ENCODE measurements at places on chromosomes 16 and 17. TPM values are rescaled to one million over a fixed set of nuclear protein-coding genes. Genes with fewer than 3 reads are reported as not detected.

Gene LRRC37A
- 0.84 TPM for polyA plus RNA-seq

GRCh38 chr16:48365025-48365600, 20.1 kb downstream of the SIAH1 start:
- H3K27ac ChIP-seq = peak overlapping the region; percentile 89
- no peak for DNase-seq
- no peaks in the 10 kb centered on the region for H3K27me3 ChIP-seq
- peak overlapping the region; percentile 62 for H3K4me3 ChIP-seq

DNA sequence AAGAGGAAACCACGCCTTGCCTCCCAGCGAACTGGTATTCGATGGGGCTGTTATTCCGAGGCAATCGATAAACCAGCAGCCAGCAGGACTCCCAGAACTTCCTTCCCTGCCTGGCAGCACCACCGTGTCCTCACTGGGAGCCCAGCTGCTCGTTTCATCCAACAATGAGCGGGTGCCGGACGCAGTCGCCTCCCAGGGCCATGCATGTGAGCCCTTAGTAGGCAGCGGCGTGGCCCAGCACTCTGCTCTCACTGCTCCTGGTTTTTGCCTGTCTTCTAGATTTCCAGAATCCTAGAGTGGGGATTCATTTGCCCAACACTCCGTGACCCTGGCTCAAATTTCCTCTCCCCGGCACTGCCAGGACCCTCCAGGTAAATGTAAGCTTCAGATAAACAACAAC, 29.1 kb upstream of the RASD1 start:
- H3K4me3 ChIP-seq = no peak overlapping the region
- DNase-seq = no peak
- no peaks in the 10 kb centered on the region for H3K36me3 ChIP-seq
- no peak overlapping the region for H3K27ac ChIP-seq
- H3K27me3 ChIP-seq = no peaks in the 10 kb centered on the region

DNA sequence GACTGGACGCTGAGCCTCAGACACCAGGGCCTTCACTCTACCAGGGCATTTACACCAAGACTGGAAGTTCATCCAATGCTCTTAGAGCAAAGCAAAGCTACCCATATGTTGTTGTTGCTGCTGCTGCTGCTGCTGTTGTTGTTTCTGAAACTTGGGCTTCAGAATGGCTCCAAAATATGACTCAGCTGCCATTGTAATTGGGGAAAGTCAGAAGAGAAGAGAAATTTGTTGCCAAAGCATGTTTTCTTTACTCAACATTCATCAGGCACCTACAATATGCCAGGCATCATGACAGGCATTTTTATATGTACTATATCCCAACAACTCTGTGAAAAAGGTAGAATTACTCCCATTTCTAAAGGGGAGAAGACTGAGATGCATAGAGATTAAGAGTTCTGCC, 11.9 kb downstream of the KRT32 start:
- DNase-seq = no peak
- no peaks in the 10 kb centered on the region for H3K4me1 ChIP-seq
- no peak overlapping the region for H3K4me3 ChIP-seq
- no peaks in the 10 kb centered on the region for H3K36me3 ChIP-seq

Gene NTN3
- 0.08 TPM for polyA plus RNA-seq

DNA sequence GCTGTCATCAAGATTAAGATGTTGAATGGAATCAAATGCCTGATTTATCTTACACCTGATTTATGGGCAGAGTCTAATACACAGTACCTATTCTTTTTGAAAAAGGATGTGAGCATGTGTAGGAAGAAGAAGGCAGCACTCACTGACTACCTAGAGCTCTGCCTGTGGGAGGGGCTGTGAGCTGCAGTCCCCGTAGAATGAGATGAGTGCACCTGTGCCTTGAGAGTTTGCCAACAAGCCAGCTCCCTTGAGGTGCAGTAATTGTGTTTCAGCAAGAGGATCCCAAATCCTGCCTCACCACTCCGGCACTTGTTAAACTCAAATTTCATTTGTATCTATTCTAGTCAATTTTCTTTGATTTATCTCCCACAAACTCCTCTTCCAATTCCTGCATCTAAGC, 46.0 kb downstream of the CDH11 start:
- H3K36me3 ChIP-seq = no peaks in the 10 kb centered on the region
- H3K27me3 ChIP-seq = no peaks in the 10 kb centered on the region
- DNase-seq = no peak
- no peak overlapping the region for H3K27ac ChIP-seq
- no peak overlapping the region for H3K4me3 ChIP-seq

Gene CDRT15L2
- not detected for polyA plus RNA-seq

Gene HS3ST4
- not detected for polyA plus RNA-seq

- H3K36me3 ChIP-seq = peaks cover 2% of the 10 kb centered on the region
- DNase-seq = no peak
- no peak overlapping the region for H3K27ac ChIP-seq
- no peak overlapping the region for H3K4me3 ChIP-seq
- H3K27me3 ChIP-seq = no peaks in the 10 kb centered on the region
These were observed 168.8 kb upstream of the CHMP6 start for GRCh38 chr17:80822700-80823410.

Gene GCGR
- polyA plus RNA-seq = not detected

DNA sequence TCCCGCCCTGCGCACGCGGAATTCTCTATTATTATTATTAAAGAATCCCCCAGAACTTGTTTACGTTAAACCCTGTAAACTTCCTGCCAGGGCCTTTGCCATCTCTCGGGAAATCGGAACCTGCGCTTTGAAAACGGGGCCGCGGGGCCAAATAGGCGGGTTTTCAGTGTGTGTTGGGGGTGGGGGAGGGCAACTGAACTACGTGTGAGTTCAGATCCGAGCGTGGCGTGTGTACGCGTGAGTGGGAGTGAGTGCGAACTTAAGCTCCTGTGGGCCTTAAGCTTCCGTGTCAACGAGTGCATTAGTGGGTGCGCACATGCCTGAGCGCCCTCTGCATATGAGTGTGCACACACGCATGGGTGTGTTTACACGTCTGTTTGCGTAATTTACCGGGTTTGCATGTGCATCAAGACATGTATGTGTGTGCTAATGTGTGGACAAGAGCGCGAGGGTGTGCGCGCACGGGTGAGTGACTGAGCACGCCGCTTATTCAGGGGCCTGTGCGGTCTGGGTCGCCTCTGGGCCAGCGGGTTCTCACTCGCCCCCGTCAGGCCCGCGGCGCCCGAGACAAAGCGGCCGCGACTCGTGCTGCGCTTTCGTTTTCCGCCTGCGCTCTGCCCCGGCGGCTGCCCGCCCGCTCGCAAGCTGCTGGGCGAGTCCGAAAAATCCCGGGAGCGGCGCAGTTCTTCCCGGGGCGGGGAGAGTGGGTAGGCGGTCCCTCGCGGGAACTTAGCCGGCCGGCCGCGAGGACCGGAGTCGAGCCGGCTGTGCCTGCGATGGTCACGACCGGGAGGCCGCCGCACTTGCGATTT, 1.2 kb upstream of the FOXF1 start:
- H3K4me3 ChIP-seq = peak overlapping the region; percentile 87
- peaks cover 20% of the 10 kb centered on the region for H3K36me3 ChIP-seq
- DNase-seq = peak; percentile 90
- peaks cover 11% of the 10 kb centered on the region for H3K4me1 ChIP-seq
- no peaks in the 10 kb centered on the region for H3K27me3 ChIP-seq

GRCh38 chr16:65318138-65318537, 196.3 kb upstream of the CDH11 start:
- no peaks in the 10 kb centered on the region for H3K27me3 ChIP-seq
- H3K27ac ChIP-seq = no peak overlapping the region
- H3K4me1 ChIP-seq = peaks cover 4% of the 10 kb centered on the region
- DNase-seq = no peak

Gene PDE6G
- polyA plus RNA-seq = 0.64 TPM

Gene EIF3CL
- polyA plus RNA-seq = 70.5 TPM

Measured in fibroblast of lung (primary cell).